ENCODE measurements at places on chromosomes 1 and 21.

DNA sequence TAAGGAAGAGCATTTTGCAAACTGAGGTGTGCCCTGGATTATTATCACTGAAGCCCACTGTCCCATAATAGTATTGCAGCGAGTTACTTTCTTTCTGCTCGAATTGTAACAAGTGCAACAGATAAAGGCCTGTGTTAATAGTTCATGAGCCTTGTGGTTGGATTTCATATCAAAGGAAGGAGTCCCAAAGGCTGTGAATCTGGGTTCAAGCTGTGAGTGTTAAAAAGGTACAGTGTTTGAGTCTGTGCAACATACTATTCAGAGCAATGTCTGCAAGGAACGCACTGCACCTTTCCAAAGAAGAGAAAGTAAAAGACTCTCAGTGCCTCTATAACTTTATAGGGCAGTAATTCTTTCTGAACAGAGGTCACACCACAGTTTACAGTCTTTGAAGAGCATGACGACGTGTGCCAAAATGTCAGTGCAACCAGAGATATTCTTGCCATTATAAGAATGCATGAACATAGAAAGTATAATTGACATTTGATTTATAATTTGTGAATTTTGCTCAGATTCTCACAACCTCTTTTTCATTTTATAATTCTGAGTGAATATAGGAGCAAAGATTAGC lies 79.1 kb downstream of the CDC7 start:
- no peak for DNase-seq

DNA sequence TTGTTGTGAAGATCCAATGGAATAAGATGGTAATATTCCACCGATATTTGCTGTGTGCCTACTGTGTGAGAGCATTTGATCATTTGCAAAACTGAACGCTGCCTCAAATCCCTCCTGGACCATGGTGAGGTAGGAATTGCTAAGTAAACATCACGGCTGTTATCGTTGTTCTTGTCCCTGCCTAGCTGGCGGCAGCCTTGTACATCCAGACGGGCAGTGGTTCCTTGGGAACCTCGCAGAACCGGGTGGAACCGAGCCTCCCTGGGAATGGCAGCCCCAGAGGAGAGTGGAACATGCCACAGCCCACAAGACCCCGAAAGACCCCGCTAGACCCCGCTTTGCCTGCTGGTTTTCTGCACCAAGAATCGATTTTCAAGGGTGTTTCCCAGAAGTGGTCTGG lies 60.9 kb downstream of the TAS1R2 start:
- DNase-seq: no peak

DNA sequence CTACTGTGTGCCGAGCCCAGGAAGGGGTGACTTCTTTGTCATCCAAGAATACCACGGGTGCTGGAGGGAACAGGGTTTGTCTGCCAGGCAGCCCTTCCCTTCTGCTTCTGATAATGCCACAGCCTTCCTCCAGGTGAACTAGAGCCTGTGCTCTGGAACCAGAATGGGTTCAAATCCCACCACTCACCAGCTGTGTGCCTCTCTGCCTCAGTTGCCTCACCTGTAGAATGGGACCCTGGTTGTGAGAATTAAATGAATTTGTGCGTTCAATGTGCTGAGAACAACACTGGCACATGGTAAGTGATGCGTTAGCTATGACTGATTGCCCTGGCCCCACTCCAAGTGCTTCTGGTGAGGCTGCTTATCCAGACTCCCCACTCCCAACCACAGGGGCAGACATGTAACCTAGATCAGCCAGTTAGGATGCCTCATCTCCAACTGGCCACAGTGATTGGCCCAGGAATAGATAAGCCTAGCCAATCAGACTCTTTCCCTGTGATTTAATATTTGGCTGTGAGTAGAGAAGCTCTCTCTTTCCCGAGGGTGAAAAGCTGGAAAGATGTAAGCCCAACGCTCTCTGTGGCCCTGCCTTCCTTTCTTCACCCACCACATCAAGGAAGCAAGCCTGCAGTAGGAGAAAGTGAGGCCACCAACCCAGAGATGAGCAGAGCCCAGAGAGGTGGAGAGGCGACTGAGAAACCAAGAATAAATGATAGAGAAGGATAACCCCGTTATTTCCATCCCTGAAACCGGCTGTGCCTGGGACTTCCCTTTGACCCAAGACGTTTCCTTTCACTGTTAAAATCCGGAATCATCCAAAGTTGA lies 20.8 kb upstream of the LAPTM5 start:
- no peak for DNase-seq

DNA sequence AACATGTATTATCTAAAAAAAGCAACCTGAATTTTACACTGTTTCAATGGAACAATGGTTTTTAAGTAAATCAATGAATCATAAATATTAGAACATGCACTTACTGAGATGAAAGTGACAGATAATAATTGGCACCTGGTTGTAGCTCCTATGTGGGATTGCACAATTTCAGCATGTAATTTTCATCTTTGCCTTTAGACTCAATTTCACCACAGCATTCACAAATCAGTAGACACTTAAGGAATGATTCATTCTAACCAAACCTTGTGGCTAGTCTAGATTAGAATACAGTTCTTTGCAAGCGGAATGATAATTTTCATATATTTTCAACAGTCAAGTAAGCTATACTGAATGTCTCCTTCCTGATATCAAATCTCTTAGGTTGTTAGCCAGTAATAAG lies 853.4 kb downstream of the KCNT2 start:
- DNase-seq: no peak

DNA sequence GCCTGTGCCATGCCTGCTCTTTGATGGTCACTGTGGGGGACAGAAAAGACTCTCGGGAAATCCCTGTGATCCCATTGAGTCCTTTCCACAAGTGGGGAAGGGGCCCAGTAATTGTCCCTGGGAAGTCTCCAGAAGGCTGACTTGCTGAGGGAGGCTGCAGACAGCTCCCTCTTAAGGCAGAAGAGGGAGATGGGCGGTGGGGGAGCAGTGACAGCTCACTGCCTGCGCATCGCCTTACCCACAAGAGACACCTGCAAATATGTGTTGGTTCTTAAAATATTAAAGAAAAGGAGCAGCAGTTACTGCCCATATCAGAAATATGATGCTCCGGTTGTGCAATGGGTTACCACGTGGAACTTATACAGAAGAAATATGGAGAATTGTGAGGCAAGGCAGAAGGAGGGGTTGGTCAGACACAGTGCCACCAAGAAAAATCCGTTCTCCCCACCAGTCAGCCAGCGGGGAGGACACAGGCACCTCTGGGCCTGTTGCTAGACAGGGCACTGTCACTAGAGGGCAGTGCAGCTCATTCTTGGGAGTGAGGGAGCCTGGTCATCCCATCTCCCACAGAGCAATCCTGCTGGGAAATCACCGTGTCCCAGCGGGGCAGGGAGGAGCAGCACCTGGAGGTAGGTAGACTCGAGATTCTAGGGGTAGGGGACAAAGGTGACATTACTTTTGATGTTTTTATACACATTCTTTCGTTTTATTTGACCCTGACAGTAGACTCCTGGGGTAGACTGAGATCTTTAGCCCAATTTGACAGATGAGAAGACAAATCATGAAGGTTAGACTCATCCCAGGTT lies 6.9 kb upstream of the CAMK1G start:
- peak; percentile 86 for DNase-seq

DNA sequence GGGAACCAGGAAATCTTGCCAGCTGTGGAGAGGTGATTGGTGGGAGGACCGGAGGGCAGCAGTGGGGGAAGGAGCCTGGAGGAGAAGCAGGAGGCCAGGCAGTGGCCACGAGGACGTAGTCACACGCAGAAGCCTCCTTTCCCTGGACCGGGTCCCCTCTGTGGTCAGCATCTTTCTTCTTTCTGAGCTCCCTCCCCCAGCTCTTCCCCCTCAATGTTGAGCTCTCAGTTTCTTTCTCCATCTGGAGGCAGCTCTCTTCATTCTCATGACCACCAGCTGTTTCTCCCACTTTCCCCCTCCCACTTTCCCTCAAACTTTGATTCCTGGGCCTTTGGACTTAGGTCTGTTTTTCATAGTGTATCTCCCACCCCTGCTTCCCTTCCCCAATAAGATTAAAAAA lies 18.3 kb downstream of the KIRREL1 start:
- no peak for DNase-seq

- no peak for DNase-seq
Observed at GRCh38 chr1:89611721-89612120, 21.2 kb upstream of the LRRC8C start.

GRCh38 chr1:111878649-111879048 lies 110.8 kb downstream of the KCND3 start:
- DNase-seq: no peak

DNA sequence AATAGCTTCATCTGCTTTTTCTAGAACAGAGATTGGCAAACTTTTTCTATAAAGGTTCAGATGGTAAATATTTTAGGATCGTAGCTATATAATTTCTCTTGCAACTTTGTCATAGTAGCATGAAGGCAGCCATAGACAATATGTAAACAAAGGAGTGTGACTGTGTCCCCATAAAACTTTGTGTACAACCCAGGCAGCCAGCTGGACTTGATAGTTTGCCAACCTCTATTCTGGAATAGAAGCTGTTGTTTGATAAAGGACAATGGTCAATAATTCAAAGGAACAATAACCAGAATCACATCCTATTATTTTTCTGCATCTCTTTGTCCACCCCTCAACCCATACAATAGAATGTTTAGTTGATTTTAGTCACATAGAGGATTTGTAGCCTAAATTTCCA lies 286.7 kb downstream of the LMX1A start:
- DNase-seq: no peak

DNA sequence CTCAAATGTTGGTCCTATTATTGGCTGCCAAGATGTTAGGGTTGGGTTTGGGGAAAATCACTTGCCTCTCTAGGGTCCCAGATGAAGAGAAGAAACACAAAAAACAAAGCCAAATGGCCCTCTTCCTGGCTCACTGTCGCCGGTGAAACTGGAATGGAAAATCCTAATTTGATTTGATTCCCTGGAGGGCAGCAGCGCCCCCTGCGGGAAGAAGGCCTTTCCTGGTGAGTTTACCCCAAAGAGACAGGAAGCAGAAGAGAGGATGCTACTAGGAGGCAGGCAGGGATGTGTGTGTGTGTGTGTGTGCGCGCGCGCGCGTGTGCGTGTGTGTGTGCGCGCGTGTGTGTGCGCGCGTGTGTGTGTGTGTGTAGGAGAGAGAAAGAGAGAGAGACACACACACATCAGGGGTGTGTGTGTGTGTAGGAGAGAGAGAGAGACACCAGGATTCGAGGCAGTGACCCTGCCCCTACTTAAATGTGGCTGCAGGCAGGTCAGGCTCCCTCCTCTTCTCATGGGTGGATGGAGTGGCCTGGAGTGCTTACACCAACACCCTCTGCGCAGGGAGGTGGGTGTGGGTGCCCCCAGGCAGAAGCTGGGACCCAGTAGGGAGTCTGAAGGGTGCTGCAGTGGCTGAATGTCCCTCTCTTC lies 3.1 kb upstream of the SELENON start:
- DNase-seq: peak; percentile 67

- DNase-seq: no peak
Observed at GRCh38 chr1:29632806-29633615, 396.7 kb downstream of the PTPRU start.

- DNase-seq: no peak
Observed at GRCh38 chr1:23927097-23927496, 13.9 kb upstream of the CNR2 start.

DNA sequence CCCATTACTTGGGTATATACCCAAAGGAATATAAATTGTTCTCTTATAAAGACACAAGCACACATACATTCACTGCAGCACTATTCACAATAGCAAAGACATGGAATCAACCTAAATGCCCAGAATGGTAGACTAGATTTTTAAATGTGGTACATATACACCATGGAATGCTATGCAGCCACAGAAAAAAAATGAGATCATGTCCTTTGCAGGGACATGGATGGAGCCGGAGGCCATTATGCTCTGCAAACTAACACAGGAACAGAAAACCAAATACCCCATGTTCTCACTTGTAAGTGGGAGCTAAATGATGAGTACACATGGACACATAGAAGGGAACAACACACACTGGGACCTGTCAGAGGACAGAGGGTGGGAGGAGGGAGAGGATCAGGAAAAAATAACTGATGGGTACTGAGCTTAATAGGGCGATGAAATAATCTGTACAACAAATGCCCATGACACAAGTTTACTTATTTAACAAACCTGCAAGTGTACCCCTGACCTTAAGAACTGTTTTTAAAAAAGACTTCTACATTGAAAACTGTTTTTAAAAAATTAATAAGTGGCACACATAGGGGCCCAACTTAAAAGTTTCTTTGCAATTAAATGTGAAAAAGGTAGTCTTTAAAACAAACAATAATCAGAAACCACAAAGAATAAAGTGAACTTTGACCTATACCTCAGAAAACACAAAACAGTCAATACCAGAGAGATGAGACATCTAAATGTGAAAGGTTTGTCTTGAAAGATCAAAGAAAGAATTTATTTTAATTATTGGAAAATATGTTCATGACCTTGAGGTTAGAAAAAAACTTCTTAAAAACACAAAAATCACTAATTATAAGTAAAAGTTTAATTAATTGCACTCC lies 75.2 kb downstream of the CDC42BPA start:
- DNase-seq: no peak

- DNase-seq: no peak
Observed at GRCh38 chr1:39103328-39104157, 77.4 kb downstream of the NDUFS5 start.

- DNase-seq: no peak
Observed at GRCh38 chr1:37474697-37475379, 458 bp downstream of the ZC3H12A start.

GRCh38 chr1:16266411-16267118 lies 29.6 kb upstream of the CPLANE2 start:
- no peak for DNase-seq

- DNase-seq: no peak
Observed at GRCh38 chr1:39105061-39105840, 79.1 kb downstream of the NDUFS5 start.

DNA sequence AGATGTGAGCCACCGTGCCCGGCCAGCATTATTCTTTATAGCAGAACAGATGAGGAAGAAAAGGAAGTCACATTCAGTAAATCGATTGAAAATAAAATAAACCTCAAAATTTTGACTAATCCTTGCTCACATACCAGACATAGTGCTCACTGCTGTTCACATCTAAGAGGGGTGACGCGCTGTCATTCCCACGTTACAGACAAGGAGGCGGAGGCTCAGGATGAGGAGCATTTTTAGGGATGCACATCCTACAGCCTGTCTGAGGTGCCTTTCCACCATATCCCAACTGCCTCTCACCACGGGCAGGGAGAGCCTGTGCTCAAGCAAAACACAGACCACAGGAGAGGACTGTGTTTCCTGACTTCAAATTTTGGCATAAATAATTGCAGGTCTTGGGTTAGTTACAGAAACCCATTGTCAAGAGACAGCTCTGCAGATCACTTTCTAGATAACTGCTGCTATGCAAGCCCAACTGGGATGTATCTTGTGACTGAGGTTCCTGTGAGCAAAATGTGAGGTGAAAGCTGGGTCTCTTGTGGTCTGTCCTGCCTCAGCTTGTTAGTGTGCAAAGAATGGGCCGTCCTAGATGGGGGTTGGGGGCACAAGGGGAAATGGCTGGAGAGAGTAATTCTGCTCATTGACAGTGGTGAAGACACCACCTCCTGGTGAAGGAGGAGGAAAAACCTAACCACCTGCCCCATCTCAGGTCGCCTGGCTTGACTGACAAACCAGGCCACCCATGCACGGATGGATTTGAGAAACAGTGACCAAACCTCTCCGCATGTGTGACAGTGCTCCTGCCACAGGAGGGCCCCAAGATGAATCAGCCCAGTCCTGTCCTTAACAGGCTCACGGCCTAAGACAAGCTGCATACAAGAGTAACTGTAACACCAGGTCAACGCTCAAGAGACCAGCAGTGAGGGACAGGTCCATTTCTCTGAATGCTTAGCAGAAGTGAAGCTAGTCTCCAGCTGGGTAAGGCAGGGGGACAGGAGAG lies 8.2 kb downstream of the TNN start:
- DNase-seq: no peak

- DNase-seq: no peak
Observed at GRCh38 chr1:226671277-226671676, 67.8 kb downstream of the ITPKB start.

- DNase-seq: peak; percentile 92
Observed at GRCh38 chr1:9874959-9875635, 35.0 kb downstream of the CTNNBIP1 start.
